ENCODE measurements at places on chromosomes 7 and 10.

GRCh38 chr10:74890460-74890859 lies 64.1 kb downstream of the KAT6B start:
- no peak for DNase-seq

DNA sequence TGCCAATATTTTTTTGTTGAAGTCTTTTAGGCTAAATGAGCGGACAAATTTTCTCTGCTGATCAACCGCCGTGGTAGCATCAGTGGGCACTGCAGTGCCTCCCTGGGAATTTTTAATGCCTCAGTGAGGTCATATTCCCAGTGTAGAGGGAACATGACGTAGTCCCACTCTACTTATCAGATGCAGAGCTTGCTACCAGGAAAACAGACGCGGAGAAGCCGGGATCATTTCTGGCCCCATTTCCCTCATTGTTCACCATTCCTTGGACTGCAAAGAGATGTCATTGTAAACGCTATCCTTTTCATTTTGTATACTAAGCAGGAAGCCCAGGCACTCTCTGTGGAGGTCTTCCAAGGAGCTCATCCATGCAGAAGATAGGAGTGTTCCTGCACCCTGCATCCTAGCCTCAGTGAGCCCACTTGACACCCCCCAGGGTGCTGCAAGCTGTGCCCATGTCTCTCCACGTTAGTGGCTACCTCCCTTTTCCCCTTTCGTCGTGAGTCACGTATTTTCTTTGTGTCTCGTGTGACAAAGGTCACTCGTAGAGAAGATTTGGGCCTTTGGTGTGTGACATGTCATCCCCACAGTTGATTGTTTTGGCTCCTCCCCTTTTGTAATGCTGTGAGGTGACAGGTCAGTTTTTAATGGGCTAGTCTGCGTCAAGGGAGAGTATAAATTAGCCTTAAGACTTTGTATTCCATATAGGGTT lies 145.5 kb downstream of the TCF7L2 start:
- no peak for DNase-seq

DNA sequence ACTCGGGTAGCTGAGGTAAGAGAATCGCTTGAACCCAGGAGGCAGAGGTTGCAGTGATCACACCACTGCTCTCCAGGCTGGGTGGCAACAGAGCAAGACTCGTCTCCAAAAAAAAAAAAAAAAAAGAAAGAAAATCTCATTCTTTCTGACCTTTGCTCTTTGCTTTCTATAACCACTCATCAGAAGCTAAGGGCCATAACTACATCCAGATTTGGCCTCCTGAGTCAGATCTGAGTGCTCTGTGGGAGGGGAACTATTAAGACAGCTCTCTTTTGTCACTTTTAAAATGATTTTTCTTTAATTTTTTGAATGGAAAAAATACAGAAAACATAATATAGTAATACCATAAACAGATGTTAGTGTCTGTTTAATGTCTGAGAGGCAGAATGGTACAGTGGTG lies 210.1 kb downstream of the KIAA1217 start:
- DNase-seq = no peak

GRCh38 chr7:37376386-37376785 lies 72.3 kb downstream of the ELMO1 start:
- DNase-seq = no peak

GRCh38 chr7:78703391-78703790 lies 750.1 kb downstream of the MAGI2 start:
- no peak for DNase-seq

GRCh38 chr7:147707926-147708325 lies 882.6 kb upstream of the C7orf33 start:
- no peak for DNase-seq

- no peak for DNase-seq
These were observed 220.7 kb downstream of the ADARB2 start for GRCh38 chr10:1516492-1517165.

GRCh38 chr10:50577010-50577409 lies 46.7 kb downstream of the SGMS1 start:
- DNase-seq = no peak

DNA sequence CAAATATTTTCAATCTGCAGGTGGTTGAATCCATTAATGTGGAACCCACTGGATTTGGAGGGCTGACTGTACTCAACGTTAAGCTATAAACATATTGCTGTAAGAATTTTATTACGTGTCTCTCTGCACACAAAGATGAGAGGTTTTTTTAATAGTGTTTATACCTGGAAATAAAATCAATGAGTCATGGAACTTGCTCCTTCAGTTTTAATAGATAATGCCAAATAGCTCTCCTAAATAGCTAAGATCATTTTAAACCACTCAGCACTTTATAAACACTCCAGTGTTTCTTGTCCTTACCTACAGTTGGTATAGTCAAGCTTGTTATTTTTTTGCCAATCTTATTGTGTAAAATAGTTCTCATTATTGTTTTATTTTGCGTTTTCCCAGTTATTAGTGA lies 455.6 kb upstream of the FZD8 start:
- DNase-seq = no peak

DNA sequence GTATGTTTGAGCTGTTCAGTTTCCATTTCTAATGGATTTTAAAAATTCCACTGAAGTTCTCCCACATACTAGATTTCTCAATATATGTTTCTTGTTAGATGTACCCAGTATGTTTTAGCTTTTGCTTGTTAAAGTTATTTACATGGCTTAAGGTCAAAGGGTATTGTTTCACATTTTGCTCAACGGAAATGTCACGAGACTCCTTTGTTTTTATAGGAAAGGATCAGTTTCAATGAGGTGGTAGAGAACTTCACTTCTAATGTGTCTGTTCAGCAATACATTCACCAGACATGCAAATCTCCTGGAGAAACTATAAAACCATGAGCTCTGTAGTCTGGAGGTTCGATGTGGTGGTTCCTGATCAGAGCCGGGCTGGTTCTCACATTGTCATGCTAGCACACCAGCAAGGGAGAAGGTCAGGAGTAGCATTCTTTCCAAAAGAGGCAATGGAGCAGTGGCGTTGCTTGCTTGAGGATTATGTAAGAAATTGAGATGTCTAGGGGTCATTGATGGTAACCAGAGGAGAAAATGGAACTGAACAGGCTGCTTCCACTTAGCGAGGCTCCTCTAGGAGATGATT lies 114.0 kb downstream of the RAB18 start:
- no peak for DNase-seq

DNA sequence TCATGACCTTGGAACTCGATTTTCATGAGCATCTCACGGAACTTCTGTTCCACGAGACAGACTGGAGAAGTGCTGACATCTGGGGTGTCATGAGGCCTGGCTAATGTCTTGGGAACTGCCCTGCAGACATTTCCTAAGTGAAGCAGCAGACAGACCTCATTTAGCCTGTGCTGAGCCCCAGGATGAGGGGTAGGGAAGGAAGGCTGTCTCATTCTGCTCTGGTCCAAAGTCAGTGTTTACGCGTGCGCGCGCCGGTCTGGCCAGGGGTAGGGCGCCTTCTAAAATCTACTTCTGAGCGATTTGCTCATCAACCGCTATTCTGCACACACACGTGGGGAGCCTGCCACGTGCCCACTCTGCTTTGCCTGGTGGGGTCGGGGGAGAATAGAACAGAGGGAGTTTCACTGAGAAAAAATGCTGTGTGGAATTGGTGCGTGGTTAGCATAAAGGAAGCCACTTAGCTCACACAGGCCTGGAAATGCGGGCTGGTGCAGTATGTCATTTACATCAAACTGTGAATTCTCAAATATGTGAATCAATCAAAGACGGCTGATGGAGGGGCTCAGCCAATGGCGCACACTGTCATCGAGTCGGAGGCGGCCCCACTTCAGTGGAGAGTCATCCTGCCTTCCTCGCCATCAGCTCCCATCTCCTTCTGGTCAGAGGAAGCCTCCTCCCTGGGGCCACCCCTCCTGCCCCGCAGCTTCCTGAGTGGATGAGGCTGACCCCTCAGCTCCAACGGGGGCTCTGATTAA lies 335.1 kb downstream of the ADARB2 start:
- no peak for DNase-seq

- DNase-seq = no peak
These were observed 16.9 kb upstream of the ENTPD1 start for GRCh38 chr10:95739056-95739455.

- no peak for DNase-seq
These were observed 34.9 kb downstream of the TAX1BP1 start for GRCh38 chr7:27774717-27775328.

- no peak for DNase-seq
These were observed 647 bp upstream of the GSAP start for GRCh38 chr7:77416621-77417371.

GRCh38 chr7:111803015-111803758 lies 240.9 kb upstream of the IMMP2L start:
- no peak for DNase-seq

DNA sequence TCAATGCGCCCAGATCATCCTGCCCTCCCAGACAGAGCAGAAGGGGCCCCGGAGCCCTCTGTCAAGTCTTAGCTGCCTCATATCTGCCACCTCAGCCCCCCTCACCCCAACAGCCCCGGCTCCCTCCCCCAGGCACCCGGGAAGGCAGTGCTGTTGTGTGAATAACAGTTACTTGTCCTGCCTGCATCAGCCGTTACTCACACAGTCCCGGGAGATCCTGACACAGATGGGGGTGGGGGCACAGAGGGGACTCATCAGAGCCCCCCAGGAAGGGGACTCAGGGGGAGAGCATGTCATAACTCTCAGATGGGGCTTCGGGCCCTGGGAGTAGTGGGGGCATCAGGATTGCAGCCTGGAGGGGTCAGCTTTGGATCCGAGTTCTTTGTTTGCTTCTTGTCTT lies 12.4 kb upstream of the SERPINE1 start:
- no peak for DNase-seq

DNA sequence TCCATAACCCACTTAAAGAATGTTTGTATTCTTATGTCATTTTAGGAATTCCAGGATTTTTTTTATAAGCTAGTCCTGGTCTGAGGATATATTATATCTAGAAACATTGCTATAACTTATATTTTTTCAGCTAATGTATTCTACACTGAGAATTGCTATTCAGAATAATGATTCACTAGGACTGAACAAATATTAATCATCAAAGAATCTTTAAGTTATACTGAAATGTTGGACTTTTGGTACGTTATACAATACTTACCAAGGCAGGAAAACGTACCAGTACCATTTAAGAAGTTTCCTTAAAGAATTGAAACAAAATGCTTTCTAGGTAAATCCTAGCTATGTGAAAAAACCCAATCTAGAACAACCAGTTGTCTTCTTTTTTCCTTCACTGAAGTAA lies 18.4 kb downstream of the PTTG1IP2 start:
- no peak for DNase-seq

- no peak for DNase-seq
These were observed 167.1 kb downstream of the NEURL1 start for GRCh38 chr10:103660364-103661197.

DNA sequence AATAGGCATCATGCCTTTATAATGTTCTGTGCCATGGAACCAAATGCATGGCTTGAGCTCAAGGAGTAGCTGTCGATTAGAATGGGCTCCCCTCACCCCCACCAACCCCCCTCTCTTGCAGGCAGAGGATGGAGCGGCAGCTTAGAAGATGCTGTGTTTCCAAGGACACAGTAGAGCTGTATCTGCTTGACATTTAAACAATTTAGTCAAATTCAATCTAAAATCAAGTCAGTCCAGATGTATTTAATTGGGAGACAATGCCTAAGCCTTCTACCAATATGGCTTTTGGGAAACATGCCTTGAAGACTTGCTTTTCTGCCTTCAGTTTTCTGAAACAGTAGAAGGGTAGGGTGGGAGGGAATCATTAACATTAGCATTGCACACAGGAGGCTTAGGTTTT lies 497.1 kb upstream of the NRP1 start:
- DNase-seq = no peak

GRCh38 chr7:139651308-139651707 lies 126.5 kb downstream of the HIPK2 start:
- DNase-seq = no peak

GRCh38 chr10:125362950-125363349 lies 202.6 kb upstream of the CTBP2 start:
- no peak for DNase-seq

DNA sequence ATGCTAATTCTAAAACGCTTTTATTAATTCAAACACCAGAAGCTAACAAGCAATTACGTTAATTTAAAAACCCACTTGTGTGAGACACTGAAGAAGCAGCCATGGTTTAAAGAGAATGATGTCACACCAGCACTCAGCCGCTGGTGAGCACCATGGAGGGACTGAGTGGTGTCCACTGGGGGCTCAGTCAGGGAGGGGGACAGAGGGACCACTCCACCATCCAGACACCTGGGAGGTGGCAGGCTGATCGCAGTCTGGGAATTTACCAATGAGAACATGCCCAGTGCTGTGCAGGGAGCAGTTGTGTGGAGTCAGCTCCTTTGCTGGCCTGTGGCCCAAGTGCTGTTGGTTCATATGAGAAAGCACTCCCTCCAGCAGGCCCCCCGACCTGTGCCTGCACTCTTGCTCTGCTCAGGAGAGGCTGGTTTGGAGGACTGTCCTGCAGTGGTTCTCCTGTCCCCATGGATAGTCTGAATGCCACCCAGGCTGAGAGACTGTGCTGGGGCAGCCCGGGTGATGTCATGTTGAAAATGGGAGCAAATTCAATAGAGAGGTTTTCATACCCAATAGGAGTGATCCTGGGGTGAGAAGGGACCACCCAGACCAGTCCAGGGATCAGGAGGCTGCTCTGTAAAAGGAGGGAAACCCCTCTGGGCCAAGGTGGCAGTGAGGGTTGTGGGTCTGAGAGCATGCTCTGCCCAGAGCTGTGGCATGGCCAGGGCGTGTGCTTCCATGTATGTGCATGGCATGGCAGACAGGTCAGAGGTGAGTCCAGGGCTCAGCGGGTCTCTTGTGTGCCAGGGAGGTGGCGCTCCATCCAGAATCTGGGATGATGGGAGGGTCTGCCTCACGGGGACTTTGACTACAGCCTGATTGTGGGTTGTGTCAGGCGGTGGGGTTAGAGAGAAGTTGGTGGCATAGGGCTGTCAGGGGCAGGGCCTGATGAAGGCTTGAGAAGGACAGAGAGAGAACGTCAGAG lies 12.7 kb downstream of the ADCY1 start:
- DNase-seq = no peak

DNA sequence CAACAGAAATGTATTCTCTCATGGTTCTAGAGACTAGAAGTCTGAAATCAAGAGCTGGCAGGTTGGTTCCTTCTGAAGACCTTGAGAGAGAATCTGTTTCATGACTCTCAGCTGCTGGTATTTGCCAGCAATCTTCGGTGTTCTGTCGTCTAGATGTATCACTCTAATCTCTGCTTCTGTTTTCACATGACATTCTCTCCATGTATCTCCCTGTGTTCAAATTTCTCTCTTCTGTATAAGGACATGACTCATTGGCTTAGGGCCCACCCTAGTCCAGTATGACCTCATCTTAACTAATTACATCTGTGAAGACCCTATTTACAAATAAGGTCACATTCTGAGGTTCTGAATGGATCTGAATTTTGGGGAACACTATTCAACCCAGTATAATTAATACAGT lies 82.3 kb downstream of the ANKRD7 start:
- no peak for DNase-seq

GRCh38 chr7:143485094-143485493 lies 7.4 kb downstream of the TAS2R41 start:
- no peak for DNase-seq

All from mucosa of gallbladder (tissue), 1 donor.